Uterus (tissue), 4 donors: ENCODE measurements at places on chromosomes 5 and 9. TPM values are rescaled to one million over a fixed set of nuclear protein-coding genes. Genes with fewer than 3 reads are reported as not detected.

DNA sequence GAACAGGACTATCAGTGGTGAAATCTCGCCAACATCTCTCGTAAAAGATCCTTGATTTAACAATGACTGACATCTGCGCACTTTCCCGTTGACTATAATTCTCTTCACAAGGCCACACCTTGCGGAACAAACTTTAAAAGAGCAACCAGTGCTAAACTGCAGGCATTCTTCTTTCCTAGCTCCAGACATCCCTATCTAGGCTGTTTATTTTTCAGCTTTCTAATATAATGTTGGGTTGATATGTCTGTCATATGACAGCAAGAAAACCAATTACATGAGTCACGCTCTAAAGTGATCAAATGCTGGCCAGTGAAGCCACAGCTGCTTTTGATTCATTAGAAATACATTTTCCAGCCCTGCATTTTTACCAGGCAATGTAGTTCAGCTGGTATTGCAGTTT, 162.5 kb downstream of the ELAVL2 start:
- H3K27me3 ChIP-seq: no peaks in the 10 kb centered on the region
- no peak overlapping the region for H3K27ac ChIP-seq
- no peak for DNase-seq

GRCh38 chr5:68071282-68071632, 144.3 kb upstream of the PIK3R1 start:
- H3K4me1 ChIP-seq: no peaks in the 10 kb centered on the region
- H3K36me3 ChIP-seq: no peaks in the 10 kb centered on the region
- H3K4me3 ChIP-seq: no peak overlapping the region

DNA sequence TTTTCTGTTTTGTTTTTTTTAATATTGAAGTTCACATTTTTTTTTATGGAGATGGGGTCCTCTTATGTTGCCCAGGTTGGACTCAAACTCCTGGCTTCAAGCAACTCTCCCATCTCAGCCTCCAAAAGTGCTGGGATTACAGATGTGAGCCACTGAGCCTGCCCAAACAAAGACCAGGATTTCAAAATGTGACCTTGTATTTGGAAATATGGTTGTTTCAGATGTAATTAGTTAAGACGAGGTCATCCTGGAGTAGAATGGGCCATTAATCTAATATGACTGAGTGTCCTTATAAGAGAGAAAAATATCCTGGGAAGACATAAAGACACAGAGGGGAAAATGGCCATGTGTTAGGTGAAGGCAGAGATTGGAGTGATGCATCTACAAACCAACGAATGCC, 340.5 kb downstream of the RAB3C start:
- H3K36me3 ChIP-seq: no peaks in the 10 kb centered on the region
- no peak for DNase-seq
- H3K4me3 ChIP-seq: no peak overlapping the region
- no peaks in the 10 kb centered on the region for H3K27me3 ChIP-seq
- H3K4me1 ChIP-seq: no peaks in the 10 kb centered on the region

GRCh38 chr9:36029765-36030528, 6.8 kb upstream of the RECK start:
- no peak overlapping the region for H3K4me3 ChIP-seq
- no peak for DNase-seq
- no peaks in the 10 kb centered on the region for H3K36me3 ChIP-seq
- peak overlapping the region; percentile 12 for H3K27ac ChIP-seq
- no peaks in the 10 kb centered on the region for H3K4me1 ChIP-seq
- no peaks in the 10 kb centered on the region for H3K27me3 ChIP-seq

ZFP37 gene
- 17.2 TPM for total RNA-seq

DNA sequence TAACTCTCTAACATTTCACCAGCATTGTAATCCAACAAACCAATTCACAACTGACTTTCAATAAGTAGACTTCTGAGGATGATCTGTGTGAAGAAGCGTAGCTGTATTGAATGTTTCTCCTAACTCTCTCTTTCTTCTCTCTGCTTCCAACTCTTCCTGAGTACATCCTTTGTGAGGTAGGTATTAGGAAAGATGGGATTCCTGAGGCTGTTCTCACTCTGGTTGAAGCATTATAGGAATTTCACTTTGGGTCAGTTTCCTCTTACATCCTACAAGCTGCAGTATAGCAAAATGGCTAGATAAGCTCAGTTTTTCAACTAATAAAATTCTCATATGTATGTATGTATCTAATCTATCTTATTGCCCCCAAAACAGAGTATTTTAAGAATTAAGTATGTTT, 702.8 kb downstream of the CETN3 start:
- DNase-seq: no peak
- no peaks in the 10 kb centered on the region for H3K4me1 ChIP-seq
- H3K36me3 ChIP-seq: no peaks in the 10 kb centered on the region
- no peak overlapping the region for H3K27ac ChIP-seq
- no peaks in the 10 kb centered on the region for H3K27me3 ChIP-seq

GRCh38 chr5:67216564-67216963, 20.0 kb upstream of the CD180 start:
- no peak for DNase-seq
- no peaks in the 10 kb centered on the region for H3K27me3 ChIP-seq
- H3K27ac ChIP-seq: peak overlapping the region; percentile 58
- H3K36me3 ChIP-seq: no peaks in the 10 kb centered on the region

- DNase-seq: peak; percentile 75
- no peaks in the 10 kb centered on the region for H3K27me3 ChIP-seq
- no peak overlapping the region for H3K27ac ChIP-seq
- no peaks in the 10 kb centered on the region for H3K36me3 ChIP-seq
- H3K4me1 ChIP-seq: peaks cover 7% of the 10 kb centered on the region
These were observed 491.1 kb downstream of the ENC1 start for GRCh38 chr5:74149395-74149794.

MARVELD2 gene
- total RNA-seq: 0.26 TPM

GRCh38 chr9:71446106-71446472, 322.2 kb downstream of the CEMIP2 start:
- H3K4me1 ChIP-seq: no peaks in the 10 kb centered on the region
- no peak for DNase-seq
- H3K4me3 ChIP-seq: no peak overlapping the region

DNA sequence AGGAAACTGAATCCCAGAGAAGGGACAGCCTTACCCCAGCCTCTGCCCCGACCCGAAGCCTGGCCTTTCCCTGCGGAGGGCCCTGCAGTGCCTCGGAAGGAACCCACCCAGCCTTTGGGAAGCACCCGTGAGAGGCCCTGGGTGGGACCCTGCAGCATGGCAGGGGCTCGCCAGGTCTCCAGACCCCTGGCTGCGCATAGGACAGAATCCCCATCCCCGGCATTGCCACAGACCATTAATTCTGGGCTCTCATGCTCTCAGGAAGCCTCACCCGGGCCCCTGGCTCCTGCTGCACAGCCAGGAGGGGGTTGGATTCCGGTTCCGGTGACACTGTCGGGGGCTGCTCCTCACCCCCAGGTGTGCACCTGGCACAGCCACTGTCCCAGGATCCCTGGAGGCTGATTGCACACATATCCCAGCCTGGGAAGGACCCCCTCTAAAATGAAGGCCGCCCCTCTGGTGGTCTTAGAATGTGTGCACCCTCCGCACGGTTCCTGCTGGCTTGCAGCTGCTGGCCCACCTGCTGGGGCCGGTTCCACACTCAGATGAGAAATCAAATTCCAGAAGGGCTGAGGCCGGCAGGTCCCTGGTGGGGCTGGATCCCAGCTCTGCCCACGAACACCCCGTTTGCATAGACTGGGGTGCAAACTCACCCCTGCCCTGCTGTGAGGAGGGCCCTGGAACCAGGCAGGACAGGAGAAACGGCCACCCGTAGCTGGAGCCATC, 4.7 kb downstream of the EGFL7 start:
- H3K4me3 ChIP-seq: peak overlapping the region; percentile 17
- H3K36me3 ChIP-seq: no peaks in the 10 kb centered on the region

DNA sequence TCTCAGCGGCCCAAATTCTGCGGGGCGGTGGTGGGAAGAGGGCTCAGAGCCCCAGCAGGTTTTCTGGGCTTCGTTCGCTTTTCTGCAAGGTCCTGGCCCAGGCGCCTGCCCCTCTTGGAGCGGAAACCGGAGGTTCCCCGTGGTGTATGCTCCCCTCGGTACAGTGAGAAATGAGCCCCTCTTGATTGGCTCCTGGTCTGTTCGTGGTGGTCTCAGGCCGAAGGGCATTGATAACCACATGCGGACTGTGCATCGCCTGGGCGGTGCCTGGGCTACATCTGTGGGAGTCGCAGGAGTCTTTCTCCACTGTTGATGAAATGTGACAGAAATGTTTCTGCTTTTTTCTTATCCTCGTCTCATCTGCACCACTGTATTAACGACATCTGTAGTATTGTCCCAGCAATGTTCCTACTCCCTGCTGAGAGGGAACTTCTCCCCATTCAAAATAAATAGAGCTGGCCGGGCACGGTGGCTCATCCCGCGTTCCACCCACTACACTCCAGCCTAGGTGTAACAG, 682 bp downstream of the MAN1B1 start:
- H3K27ac ChIP-seq: peak overlapping the region; percentile 74
- H3K27me3 ChIP-seq: no peaks in the 10 kb centered on the region
- no peaks in the 10 kb centered on the region for H3K36me3 ChIP-seq
- H3K4me1 ChIP-seq: peaks cover 5% of the 10 kb centered on the region
- no peak for DNase-seq

GABRB2 gene
- total RNA-seq: not detected

- no peaks in the 10 kb centered on the region for H3K27me3 ChIP-seq
- no peaks in the 10 kb centered on the region for H3K4me1 ChIP-seq
- DNase-seq: no peak
- no peak overlapping the region for H3K4me3 ChIP-seq
- no peak overlapping the region for H3K27ac ChIP-seq
- no peaks in the 10 kb centered on the region for H3K36me3 ChIP-seq
These were observed 209.3 kb upstream of the SLC24A2 start for GRCh38 chr9:19998153-19998552.
